T-helper 9 cell (primary cell): ENCODE measurements at places on chromosomes 2 and 18.

- DNase-seq, result no peak
Observed at GRCh38 chr2:61713457-61713856, 140.4 kb downstream of the FAM161A start.

GRCh38 chr2:11535899-11536344 is 2.1 kb downstream of the GREB1 start:
- no peak for DNase-seq

GRCh38 chr2:219171231-219171651 is 1.4 kb upstream of the SLC23A3 start:
- peak; percentile 12 for DNase-seq

DNA sequence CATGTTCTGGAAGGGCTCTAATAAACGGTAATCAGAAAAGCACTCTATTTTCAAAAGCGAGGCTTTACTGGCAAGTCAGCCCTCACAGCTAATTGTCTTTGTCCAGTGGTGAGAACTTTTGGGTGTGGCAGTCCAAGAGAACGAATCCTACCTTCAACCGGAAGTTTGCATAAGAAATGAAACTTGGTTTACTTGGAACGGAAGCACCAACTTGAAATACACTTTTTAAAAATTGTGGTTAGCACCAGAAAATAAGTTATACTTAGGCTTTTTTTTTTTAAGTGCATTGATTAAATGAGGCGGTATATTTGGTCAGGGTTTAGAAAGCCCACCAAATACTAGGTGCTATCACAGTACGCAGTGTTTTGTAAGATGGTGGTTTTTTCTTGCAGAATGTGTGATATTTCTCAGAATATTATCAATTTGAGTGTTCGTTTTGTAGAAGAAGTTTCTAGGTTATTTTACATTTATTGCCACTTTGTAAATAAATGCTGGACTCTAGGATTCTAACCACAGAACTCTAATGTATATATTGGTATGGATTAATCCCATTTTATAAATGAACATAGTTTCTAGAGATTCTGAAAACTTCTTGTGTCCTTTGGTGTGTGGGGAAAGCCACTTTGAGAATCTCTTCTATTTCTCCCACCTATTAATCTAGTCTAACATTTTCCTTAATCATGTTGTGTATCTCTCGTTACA is 1.2 kb downstream of the MYL12A start:
- DNase-seq, result no peak

GRCh38 chr2:206075113-206075512 is 10.9 kb downstream of the INO80D start:
- DNase-seq, result no peak

DNA sequence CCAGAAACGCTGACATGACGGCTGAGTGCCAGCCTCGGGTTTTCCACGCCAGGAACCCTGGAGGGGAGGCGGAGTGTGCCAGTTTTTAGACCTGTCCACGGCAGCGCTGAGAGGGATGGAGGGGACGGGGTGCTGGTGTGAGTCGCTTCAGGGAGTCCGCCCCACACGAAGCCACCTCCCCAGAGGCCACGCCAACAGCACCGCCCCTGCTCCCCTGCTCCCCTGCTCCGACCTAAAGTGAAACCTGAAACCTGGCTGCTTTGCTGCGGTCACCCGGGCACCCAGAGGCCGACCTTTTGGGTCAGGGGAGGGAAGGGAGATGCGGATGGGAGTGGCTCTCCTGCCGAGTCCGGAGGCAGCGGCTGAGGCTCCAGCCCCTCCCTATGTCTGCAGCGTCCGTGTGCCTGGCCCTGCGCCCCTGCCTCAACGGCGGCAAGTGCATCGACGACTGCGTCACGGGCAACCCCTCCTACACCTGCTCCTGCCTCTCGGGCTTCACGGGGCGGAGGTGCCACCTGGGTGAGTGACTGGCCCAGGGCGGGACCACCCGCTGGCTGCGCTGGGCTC is 38.1 kb downstream of the SNED1 start:
- peak; percentile 46 for DNase-seq

DNA sequence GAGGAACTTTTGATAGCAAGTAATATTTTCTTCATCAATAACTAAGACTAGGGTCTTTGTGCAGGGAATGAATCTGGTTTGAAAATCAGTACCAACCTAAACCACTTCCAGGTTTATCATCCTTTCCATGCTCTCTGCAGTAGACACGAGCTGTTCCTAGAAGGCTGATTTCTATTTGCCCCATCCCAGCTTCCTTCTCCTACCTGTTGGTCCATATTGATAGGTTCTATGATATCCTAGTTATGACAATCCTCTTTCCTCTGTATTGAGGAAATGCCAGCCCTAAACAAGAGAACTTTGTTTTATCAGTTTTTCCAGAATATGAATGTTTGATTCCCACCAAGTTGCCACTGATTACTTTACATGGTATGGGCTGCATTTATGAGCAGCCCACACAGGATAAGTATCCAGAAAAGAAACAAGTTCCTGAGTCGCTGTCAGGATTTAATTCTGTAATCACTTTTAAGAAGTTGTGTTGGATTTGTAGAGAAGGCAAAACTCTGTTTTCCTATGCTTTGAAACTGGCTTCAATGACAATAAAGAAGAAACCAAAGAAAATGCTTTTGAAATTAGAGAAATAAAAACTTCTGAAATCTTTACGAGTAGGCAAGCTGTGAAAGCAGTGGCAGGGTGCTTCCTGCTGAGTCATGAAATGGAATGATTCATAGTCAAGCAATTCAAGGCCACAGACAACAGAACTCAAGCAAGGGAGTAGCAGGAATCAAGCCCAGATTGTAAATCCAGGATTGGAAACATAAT is 37.3 kb upstream of the TANK start:
- DNase-seq, result no peak

- DNase-seq, result no peak
Observed at GRCh38 chr2:151302879-151303278, 13.4 kb upstream of the NMI start.

- no peak for DNase-seq
Observed at GRCh38 chr2:66688951-66689350, 254.0 kb downstream of the MEIS1 start.

DNA sequence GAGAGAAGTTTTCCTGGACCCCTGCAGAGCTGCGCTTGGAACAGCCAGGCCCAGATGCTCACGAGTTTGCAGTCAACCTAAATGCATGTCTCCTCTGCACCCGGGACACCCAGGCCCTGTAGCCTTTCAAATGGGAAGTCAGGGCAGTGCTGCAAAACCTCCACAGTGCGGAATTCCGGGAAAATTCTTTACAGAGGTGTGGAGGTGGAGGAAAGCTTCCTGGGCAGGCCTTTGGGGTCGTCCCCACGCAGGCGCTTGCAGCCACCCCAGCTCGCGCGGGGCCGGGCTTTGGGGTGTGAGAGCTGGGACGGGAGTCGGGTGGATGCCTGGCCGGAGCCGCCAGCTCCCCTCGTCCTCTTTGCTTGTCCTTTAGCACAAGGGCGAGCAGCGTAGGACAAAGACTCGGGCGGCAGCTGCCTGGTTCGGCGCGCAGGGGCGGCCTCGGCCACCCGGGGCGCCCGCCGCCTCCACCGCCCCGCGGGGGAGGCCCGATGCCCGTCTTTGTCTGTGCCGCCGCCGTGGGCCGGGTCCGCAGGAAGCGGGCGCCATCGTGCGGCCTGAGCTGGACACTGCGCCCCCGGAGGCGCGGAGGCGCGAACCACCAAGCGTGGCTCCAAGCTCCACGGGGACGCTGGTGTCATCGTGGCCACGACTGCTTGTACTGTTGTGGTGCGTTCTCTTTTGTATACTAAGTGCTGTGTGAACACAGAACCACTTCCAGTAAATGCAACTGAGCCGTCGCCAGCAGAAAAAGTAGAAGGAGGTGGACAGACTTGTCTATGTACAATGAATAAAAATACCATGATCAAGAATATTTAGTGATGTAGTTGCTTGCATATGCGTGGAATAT is 28.2 kb upstream of the BCL11A start:
- DNase-seq, result peak; percentile 31

GRCh38 chr2:140943867-140944266 is 1186.9 kb downstream of the LRP1B start:
- DNase-seq, result no peak

GRCh38 chr2:7703543-7704144 is 786.4 kb downstream of the RNF144A start:
- no peak for DNase-seq

DNA sequence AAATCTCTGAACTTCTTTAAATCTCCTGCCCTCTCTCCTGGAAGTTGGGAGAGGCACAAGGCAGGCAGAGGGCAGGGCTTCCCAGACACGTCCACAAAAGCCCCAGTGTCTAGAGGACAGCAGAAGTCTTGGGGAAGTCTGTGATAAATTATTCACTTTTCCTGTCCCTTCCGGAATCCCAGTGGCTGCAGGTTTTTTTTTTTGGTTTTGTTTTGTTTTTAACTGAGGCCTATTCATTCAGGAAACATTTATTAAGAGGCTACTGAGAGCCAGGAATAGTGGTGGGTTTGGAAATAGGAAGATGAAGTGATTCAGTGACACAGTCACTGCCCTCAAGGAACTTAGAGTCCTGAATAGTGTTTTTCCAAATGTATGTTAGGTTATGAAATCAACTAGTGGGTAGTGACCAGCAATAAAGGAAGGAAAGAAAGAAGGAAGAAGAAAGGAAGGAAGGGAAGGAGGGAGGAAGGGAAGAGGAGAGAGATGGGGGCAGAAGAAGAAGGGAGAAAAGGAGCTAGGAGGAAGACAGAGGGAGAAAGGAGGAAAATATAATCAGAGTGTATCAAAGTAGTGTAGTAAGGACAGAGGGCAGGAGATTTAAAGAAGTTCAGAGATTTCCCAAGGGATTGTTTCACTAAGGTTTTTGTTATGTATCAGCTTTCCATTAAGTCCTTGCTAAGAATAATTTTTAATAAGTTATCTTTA is 98.9 kb upstream of the ZFP36L2 start:
- no peak for DNase-seq

DNA sequence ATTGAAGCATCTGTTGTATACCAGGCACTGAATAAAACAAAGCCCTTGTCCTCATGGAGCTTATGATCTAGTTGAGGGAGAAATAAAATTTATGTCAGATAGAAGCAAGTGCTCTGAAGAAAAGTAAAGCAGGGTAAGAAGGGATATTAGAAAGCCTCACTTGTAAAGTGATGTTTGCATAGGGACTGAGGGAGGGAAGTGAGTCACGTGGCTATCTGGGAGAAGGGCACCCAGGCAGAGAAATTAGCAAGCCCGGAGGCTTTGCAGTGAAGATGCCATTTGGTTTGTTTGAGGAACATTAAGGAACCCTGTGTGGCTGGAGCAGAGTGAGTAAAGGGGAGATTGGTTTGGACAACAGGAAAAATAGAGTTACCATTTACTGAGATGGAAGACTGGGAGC is 52.1 kb downstream of the RBBP8 start:
- DNase-seq, result no peak

DNA sequence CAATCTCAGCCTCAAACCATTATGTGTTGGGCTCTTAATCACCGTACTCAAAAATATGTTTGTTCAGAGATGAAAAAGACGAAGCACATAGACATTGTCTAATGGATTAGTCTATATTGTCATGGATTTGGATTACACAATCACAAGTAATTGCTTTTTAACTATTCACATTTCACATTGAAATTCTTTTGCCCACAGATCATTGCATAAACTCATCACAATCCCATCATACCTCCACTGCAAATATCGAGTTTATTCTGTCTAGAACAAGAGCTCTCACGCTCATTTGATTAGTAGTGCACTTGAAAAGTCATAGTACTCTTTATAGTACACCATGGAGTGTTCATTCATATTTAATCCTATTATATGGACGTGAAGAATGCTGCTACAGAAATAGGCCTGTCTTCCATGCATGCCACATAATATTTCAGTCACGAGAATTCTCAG is 97.9 kb upstream of the SOX11 start:
- no peak for DNase-seq
